Lower leg skin (tissue), 4 donors: ENCODE measurements at places on chromosomes 1 and 21.

DNA sequence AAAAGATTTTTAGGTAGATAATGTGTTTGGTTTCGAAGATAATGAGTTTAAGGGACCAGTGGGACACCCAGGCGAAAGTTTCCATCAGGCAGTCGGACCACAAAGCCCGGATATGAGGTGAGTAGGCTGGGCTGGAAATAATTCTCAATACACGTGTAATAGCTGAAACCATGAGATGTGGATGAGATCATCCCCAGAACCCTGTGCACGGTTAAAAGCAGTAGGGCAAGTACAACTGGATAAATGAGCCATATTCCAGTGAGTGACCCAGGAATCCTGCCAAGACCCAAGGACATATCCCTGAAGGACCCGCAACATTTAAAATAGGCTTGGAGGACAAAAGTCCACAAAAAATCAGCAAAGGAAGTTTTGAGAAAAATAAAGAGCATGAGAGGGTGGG is 21.5 kb upstream of the NHLH2 start:
- no peak for DNase-seq

DNA sequence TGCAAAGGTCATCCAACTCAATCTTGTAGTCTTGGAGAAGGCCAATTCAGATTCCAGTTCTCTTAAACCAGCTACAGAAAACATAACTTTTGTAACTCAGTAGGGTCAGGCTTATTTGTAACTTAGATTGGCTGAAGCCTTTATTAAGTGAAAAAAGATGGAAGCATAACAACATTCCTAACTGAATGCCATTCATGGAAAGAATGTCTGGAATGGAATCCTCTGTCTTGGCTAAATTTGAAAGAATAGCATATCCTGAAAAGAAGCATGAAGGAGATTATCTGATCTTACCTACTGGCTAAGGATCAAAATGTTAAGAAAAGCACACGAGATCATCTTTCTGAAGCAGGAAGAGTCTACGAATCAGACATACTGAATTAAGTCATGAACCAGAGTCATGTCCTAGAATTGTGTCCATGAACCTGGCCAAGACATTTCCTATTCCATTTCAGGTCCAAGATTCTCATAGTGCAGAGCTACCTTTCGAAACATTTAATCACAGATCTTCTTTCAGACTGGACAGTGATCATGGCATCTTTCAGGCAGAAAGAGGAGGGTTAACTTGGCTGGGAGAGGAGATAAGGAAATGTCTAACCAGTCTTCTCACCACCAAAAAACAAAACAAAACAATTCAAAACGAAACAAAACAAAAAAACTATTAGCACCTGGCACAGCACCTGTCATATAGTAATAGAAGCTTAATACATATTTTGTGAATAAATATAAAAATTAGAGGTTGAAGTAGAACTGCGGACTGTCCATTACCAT is 75.6 kb downstream of the XCL2 start:
- DNase-seq, result no peak

GRCh38 chr1:155001425-155001674 is 1.3 kb upstream of the ZBTB7B start:
- DNase-seq, result no peak

- DNase-seq, result no peak
Observed at GRCh38 chr1:60762911-60763310, 319.4 kb upstream of the NFIA start.

GRCh38 chr21:41367945-41368734 is 6.3 kb downstream of the MX2 start:
- DNase-seq, result peak; percentile 61

DNA sequence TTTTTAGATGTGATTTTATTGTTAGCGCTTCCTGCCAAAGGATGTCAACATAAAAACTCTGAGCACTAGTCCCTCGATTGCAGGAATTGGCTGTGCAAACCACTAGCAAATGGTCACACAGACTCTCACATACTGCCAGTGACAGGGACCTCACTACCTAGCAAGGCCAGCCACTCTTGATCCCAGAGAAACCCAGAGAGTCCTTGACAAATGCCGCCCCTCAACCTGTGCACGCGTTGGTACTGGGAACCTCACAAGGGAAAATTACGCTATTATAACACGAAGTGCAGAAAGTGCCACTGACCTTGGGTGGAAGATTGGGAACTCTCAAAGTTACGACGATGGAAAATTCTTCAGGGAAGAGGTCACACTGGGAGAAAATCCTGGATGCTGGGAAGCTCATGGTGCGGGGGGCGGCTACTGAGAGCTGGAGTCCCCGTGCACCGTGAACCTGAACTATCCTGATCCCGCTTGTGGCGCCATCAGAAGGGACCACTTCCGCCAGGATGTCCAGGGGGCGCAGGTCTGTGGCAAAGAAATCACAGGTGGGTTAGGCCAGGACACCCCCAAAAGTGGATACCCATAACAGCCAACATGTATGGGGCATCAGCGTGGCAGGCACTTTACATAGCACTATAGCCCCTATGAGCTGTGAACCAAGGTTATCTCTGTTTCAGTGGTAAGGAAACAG is 5.9 kb upstream of the KRTAP10-4 start:
- DNase-seq, result peak; percentile 46

DNA sequence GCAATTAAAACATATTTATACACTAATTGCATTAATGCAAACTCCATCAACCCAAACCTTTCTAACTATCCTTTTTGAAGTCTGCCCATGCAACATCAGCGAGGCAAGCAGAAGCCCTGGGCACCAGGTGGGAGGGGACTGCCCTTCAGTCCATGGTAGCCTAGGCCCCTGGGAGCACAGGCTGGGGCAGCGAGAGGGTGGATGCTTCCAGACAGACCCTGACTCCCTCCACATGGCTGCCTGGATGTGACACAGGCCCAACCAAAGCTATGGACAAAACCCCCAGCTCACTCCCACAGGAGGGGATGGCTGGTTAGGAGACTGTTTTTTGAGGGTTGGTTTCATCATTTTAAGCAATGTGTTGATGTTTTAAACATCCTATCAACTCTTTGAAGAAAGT is 17.8 kb upstream of the LRRC47 start:
- DNase-seq, result no peak
